Fibroblast of mammary gland (primary cell): ENCODE measurements at places on chromosomes 7 and 10.

- peak; percentile 59 for DNase-seq
Observed at GRCh38 chr10:6416892-6417512, 163.1 kb downstream of the PRKCQ start.

DNA sequence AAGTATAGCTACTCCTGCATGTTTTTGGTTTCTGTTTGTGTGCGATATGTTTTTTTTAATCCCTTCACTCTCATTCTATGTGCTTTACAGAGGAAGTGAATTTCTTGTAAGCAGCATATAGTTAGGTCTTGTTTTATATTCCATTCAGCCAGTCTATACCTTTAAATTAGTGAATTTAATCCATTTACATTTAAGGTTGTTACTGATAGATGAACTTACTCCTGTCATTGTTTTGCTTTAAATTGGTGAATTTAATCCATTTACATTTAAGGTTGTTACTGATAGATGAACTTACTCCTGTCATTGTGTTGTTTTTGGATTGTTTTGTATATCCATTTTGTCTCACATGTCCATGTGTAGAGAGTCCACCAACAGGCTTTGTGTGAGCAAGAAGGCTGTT lies 11.1 kb downstream of the GIMAP8 start:
- DNase-seq = no peak

- DNase-seq = no peak
Observed at GRCh38 chr7:20432071-20432470, 101.4 kb downstream of the ITGB8 start.

DNA sequence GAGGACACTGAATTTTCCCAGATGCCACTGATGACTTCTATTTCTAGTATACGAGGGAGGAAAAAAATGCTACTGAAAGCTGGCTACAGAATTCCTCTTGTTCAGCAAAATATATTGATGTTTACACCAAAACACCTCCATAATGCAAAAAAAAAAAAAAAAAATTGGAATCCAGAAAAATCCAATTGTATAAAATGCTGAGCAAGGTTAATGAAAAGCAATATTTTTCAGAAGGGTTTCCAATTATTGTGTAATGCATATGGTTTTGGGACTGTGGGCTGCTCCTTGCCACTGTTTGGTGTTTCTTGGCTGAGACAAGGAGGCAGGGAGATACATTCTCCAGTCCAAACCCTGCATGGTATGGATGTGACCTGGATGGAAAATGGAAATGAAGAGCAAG lies 83.8 kb downstream of the LSM5 start:
- DNase-seq = no peak

- no peak for DNase-seq
Observed at GRCh38 chr7:50662996-50663395, 97.8 kb upstream of the DDC start.

DNA sequence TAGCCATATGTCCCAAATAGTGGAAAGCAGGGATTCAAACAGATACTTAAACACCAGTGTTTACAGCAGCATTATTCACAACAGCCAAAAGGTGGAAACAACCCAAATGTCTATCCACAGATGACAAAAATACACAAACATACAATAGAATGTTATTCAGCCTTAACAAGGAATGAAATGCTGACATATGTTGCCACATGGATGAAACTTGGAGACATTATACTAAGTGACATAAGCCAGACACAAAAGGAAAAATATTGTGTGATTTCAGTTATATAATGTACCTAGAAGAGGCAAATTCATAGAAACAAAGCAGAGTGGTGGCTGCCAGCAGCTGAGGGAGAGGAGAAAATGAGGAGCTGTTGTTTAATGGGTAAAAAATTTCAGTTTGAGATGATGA lies 533.9 kb upstream of the FZD8 start:
- DNase-seq = no peak

- DNase-seq = no peak
Observed at GRCh38 chr7:66556549-66557213, 72.0 kb upstream of the KCTD7 start.
